ENCODE measurements at places on chromosomes 2 and 18.

DNA sequence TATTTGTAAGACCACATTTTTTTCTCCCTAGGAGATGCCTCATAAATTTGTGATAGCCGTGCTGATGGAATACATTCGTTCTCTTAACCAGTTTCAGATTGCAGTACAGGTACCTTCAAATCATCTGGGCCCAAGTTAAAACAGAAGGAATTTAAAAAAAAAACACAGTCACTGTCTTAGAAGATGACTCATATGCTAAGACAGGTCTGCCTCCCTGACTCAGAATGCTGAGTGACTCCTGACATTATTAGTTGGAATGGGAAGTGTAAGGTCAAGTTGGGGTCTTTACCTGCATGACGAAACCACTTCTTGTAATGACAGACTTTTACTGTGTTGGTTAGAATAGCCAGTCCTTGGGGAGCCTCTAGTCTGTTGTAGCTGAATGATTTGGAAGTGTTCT lies 26.3 kb downstream of the RMC1 start:
- no peak for DNase-seq

DNA sequence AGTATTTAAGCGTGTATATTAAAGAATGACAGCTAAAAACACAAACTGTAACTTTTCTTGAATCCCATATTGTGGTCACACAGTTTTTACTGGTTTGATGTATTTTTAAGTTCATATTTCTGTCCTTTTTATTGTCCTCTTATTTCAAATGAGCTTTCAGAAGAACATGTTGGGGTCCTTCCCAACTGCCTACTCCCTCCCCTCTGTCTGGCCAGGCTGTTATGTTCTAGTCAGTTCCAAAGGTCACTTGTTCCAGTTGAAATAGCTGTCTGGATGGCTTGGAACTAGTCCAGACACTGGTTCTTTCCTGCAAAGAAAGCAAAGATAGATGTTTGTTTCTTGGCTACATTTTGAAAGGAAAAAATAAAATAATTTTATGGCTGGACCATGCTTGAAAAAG lies 306.9 kb downstream of the GULP1 start:
- no peak for DNase-seq

DNA sequence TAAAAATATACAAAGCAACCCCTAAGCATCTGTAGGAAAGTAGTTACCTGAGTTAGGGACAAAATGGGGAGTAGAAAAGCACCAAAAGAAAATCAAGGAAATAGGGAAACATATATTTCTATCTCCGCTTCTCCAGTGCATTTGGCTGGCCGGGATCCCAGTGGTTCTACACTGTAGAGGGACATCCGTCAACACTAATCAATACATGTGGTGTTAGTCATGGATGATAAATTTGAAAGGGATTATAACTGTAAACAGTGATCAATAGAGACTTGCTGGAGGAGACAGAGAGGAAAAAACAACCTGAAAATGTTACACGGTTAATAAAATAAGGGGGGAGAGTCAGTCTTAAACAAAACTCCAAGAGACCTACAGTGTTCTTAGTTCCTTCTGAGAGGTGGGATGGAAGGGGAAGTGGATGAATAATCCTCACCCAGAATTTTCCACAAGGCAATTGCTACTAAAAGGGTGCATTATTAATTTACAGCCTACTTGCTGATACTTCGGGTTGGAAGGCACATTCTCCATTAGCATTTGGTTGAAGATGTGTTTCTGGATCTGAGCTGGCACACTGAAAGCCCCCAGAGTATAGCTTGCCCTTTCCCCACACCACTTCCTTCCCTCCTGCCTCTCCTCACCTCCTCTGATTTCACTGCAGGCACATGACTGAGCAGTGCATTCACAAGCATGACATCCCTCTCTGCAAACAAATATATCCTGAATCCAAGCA lies 530.0 kb downstream of the BCL11A start:
- DNase-seq: no peak

DNA sequence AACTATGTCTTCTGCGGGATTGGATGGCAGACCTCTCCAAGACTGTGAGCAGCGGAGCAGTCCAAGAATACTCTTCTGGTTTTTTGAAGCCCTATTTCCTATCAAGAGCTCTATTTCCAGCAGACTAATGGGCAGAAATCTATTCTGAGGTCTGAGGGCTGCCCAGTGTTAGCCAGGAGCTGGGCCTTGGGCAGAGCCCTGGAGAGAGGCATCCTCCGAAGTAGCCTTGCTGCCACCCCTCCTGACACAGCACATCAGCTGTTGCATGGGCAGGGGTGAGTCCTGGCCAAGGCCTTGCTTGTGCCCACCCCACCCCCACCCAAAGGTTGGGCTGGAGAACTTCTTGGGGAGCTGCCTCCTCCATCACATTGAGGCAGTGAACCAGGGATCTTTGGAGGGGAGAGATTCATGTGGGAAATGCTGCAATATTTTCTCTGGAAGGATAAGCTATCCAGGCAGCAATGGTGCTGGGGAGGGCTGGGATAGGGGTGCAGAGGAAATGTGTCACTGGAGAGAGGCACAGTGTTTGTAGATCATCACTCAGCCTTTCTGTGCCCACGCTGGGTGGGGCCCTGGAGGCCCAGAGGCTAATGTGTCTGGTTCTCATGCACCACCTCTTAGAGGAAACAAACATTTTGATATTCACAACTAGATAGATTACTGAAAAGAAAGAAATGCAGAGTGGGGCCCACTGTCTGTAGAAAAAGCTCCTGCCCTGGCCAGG lies 104.7 kb downstream of the VSNL1 start:
- DNase-seq: no peak

DNA sequence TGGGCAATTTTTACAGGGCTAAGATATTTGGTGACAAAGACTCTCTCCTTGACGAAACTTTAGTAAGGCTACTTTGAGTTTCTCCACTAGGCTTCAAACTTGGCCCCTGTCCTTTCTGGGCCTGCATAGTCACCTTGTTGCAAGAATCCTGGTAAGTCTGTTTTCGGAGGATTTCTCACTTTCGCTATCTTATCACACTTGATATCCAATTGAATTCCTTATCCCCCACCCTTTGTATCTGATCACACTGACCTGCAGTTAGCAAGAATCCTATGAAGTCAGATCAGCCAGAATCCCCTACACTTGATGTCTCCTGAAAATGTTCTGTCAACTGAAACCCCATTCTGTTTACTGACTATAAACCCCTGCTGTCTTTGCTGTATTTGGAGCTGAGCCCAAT lies 499.8 kb upstream of the GCFC2 start:
- DNase-seq: no peak

DNA sequence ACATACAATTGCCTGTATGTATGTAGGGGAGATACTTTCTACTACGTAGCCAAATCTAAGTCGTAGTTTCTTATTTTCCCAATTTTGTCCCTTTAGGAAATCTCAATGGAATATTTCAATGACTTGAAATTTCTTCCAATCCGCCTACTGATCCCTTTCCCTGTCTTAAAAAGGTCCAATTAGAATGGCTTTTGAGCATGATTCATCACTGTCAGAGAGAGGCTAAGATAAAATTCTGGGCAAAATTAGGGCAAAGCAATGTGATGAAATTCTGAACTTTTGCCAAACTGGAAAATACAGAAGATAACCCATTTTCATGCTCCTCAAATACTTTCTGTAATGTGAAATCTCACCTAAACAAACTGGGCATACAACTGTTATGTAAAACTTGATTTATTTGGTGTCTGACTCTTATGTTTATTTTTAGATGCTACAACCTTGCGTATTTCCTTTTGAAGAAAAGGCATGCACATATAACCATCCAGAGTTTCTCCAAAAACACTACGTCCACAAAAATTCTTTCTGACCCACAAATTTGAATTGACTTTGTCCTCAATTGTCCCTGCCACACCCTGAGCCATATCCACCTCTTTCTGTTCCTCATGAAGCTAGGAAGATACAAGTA lies 147.1 kb downstream of the IKZF2 start:
- DNase-seq: no peak

DNA sequence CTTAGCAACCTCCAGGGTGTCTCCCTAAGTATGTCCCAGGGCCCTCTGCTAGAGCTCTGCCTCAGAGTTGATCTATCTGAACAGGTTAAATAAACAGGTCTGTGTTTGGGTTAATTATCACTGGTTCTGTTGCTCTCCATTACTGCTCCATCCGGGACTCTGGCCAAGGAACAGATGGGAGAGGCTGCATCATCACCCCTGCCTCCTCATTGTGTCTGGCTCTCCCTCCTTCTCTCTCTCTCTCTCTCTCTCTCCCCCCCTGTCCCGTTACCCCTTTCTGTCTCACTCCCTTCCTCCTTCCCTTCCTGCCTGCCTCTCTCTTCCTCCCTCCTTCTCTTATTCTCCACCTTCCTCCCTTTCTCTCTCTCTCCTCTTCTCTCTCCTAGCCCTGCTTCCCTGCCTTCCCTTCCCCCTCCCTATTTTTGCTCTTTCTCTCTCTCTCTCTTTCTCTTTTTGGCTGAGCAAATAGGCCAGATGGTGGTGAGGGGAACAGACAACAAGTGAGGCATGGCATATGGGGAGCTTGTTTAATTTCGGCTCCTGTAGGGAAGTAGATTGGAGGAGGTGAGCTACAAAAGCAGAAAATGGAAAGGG lies 62.1 kb downstream of the SETBP1 start:
- DNase-seq: no peak

GRCh38 chr2:129796225-129796624 lies 183.2 kb upstream of the RAB6C start:
- DNase-seq: no peak

DNA sequence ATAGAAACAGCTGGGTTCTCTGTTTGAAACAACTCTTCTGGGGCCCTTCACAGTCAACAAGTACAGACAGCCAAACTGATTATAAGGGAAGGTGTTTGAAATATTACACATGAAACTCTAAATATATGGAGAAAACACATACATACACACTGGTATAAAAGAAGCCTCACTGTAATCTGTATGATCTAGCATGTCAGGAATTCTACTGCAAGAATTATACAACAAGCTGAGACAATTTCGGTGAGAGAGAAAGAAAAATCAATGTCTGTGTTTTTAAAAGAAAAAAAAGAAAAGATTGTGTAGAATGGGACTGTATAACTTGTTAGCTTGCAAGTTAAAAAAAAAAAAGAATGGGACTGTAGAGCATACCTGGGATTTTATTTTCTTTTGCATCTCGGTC lies 26.3 kb downstream of the IRS1 start:
- no peak for DNase-seq

DNA sequence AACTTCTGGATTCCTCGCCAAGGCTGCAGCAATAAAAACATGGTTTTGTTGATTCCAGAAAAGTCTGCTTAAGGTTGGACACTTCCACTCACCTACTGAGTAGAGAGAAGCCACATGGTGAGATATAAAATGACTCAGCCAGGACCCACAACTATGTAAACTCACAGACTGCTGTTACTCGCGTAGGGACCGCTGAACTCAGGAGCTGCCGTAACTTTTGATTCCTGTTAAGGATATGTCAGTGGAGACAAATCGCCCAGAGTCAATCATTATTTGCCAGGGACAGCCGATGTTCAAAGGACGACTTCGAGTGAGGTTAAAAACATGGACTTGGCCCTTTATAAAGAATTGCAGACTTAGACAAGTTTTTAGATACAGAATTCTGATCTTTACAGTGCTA lies 25.6 kb downstream of the CYB5A start:
- no peak for DNase-seq

GRCh38 chr18:59387687-59388565 lies 28.9 kb upstream of the LMAN1 start:
- no peak for DNase-seq

Data from activated gamma-delta T cell treated with Interleukin-2 at 50 U/mL for 16 hours (primary cell).